ENCODE measurements at places on chromosomes 11 and 22.

- DNase-seq, result no peak
Observed at GRCh38 chr22:20479612-20480196, 15.9 kb downstream of the KLHL22 start.

- no peak for DNase-seq
Observed at GRCh38 chr11:20821470-20821869, 152.1 kb downstream of the NELL1 start.

DNA sequence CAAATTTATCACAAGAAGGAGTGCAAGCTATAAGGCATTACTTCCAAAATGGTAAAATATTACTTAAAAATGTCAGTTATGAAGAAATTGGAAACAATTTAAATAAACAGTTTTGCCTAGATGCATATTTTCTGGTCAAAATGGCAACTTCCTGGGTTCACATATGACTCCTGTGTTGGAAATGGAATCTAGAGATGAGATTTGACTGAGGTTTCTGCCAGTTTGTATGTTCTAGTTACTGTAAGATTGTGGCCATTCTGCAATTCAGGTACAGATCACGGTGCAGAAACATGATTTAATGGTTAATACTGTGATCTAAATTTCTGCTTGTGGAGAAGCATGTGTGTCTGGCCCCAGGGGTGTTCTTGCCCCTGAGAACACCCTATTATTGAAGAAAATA, 3.4 kb upstream of the OR4C6 start:
- no peak for DNase-seq

- no peak for DNase-seq
Observed at GRCh38 chr11:15819679-15820286, 536.6 kb downstream of the SOX6 start.

GRCh38 chr11:36282926-36283325, 6.3 kb downstream of the COMMD9 start:
- DNase-seq, result no peak
